ENCODE measurements at places on chromosomes 6 and 20.

GRCh38 chr6:83702749-83703148 lies 6.2 kb downstream of the SNAP91 start:
- DNase-seq = no peak

- no peak for DNase-seq
These were observed 12.7 kb downstream of the STXBP5 start for GRCh38 chr6:147216915-147217314.

GRCh38 chr6:22471746-22472145 lies 97.6 kb upstream of the HDGFL1 start:
- DNase-seq = no peak

DNA sequence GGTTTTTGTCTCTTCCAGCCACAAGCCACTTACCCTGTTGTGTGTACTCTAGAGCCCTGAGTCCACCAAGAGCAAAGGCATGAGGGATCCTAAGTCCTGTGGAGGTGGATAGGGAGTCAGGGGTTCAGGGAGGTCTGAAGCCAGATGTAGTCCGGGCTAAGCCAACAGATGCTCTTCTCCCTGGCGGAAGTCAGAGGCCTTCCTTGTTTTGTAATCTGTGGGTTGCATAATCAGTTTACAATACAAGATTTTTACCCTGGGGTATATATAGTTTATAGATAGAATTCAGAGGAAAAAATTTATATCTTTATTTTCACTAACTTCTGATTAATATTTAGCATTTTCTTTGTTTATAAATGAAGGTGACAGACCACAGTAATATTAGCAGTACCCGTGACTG lies 9.2 kb downstream of the LAMP5 start:
- DNase-seq = no peak

DNA sequence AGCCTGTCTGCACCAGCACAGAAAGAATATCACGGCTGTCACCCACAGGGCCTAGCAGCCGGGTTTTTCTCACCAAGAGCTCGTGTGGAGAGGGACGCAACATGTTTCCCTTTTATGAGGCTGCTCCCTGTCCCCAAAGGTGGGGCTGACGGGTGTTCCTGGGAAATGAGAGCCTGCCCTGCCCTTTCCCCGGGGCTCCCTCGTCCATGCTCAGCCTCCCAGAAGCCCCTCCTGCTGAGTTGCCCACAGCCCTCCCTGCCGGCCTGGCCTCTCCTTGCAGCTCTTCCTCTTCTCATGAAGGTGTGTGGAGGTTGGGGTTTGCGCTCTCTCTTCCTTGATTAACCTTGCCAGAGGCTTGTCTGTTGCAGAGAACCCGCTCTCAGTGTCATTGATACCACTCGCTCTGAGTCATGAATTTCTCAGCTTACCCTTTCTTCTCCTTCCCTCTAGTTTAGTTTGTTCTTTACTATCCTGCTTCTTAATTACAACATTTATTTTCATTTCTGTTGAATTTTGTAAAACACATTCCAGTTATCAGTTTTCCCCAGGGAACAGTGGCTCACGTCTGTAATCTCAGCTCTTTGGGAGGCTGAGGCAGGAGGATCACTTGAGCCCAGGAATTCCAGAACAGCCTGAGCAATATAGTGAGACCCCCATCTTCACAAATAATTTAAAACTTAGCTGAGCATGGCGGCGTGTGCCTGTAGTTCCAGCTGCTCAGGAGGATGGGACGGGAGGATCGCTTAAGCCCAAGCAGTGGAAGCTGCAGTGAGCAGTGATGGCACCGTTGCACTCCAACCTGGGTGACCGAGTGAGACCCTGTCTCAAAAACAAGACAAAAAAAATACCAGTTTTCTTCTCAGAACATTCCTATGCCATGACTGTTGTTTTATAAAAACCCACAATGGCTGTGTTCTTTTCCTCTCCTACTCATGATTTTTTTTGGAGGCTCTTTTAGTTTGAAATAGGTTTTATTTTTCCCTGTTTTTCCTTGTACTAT lies 103.8 kb downstream of the TMEM242 start:
- DNase-seq = no peak

DNA sequence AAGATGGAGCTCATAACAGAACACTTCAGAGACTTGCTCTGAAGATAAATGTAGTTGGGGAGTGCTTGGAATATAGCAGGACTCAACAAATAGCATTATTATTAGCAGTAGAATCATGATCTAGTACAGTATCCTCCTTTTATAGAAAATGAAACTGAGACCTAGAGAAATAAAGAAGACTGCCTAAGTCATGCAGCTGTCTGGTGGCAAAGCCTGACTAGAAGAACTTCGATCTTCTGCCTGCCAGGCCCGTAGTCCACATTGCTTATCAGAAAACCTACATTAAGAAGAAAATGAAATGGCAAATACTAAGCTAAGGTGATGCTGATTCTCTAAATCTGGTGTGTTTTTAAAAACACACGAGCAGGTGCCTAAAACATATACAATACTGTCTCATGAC lies 46.4 kb upstream of the DST start:
- DNase-seq = no peak

DNA sequence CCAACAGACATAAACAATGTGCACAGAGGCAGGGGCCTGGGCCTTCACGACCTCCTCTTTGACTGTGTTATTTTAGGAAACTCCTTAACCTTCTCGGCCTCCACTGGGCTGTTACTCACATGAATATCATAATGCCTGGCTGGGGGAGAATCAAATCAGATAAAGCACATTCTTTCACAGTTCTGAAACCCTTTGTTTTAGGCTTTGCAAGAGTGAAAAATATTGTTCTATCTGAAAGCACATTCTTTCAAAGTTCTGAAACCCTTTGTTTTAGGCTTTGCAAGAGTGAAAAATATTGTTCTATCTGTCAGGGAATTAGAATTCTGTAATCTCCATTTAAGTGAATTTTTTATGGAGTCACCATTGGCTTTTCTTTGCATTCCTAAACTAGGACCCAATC lies 50.7 kb upstream of the SYNDIG1 start:
- DNase-seq = no peak

- no peak for DNase-seq
These were observed 144.2 kb downstream of the MYO6 start for GRCh38 chr6:75893058-75893775.

GRCh38 chr20:62707921-62708521 lies 615 bp upstream of the NTSR1 start:
- no peak for DNase-seq

DNA sequence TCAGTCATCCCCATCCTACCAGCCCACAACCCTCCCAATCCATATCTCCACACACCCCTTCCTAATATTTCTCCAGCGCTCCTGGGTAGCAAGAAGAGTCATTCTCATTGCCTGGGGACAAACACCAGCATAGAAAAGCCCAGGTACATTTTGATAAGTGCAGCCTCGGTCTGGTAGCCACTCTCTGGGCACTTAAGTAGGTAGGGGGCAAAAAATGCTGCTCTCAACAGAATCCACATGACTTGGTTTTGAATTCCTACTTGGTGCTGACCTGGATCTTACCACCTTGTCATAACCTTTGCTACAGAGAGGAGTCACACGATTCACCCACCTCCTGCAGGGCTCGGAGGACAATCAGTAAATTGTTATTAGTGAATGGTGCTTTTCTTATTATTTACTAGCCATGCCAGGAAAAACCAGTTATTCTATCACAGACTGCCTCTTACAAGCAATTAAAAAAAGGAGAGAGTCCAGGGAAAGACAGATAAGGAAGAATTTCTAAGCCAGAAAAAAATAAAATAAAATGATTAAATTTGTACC lies 249.1 kb downstream of the LY86 start:
- DNase-seq = no peak

DNA sequence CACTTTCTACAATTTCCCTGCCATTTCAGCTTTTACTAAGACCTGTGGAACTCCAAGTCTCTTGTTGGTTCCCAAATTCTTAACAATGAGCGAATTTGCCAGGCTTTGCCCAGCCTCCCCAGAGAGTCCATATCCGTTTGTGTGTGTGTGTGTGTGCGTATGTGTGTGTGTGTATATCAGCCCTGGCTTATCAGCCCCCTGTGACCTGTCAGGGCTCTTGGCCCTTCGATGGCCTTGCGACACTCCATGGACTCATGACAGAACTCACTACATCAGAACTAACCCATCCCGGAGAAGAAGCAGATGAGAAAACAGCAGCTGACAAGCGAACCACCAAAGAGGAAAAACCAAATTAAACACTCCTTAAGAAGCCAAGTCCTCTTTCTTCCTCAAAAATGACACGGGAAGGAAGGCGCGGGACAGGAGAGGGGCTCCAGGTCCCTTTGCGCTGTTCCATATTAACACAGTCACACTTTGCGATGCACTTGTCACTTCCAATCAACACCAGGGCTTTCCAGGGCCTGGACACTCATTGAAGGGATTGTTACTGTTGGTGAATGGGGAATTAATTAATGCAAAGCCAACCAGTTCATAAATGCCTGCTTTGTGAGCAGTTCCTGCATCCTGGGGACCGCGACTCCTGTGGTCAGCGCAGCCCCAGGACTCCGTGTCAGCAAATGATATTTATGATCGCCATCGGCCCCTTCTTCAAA lies 524.0 kb downstream of the CD83 start:
- DNase-seq = no peak

GRCh38 chr6:49969605-49970004 lies at the start of gene DEFB113:
Gene DEFB113 (minus strand): TSS chr6:49969625. CDS start chr6:49969625, 0 bp downstream.
- DNase-seq = no peak

GRCh38 chr6:36235862-36236261 lies 34.0 kb upstream of the PNPLA1 start:
- no peak for DNase-seq

DNA sequence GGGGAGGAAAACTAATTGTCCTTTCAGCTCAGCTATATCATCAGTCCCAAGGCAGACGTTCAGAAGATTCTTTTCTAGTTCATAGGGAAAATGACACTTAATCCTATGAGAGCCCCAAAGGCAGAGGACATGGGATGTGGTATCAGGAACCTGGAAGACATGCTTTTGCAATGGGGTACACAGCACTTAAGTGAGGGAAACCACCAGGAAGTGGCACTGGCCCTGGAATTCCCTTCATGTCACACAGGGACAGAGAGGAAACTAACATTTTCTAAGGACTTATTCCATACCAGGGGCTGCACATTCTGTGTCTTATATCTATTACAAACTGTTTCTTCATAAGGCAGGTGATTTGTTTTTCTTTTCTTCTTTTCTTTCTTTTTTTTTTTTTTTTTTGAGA lies 28.2 kb downstream of the VPS52 start:
- no peak for DNase-seq

GRCh38 chr20:22776369-22776768 lies 192.0 kb upstream of the FOXA2 start:
- DNase-seq = no peak

GRCh38 chr6:4902363-4902762 lies 101.5 kb downstream of the RPP40 start:
- DNase-seq = no peak

- DNase-seq = no peak
These were observed 495.4 kb downstream of the BTBD3 start for GRCh38 chr20:12413116-12413515.

- no peak for DNase-seq
These were observed 80.9 kb upstream of the PHACTR2 start for GRCh38 chr6:143596866-143597265.

DNA sequence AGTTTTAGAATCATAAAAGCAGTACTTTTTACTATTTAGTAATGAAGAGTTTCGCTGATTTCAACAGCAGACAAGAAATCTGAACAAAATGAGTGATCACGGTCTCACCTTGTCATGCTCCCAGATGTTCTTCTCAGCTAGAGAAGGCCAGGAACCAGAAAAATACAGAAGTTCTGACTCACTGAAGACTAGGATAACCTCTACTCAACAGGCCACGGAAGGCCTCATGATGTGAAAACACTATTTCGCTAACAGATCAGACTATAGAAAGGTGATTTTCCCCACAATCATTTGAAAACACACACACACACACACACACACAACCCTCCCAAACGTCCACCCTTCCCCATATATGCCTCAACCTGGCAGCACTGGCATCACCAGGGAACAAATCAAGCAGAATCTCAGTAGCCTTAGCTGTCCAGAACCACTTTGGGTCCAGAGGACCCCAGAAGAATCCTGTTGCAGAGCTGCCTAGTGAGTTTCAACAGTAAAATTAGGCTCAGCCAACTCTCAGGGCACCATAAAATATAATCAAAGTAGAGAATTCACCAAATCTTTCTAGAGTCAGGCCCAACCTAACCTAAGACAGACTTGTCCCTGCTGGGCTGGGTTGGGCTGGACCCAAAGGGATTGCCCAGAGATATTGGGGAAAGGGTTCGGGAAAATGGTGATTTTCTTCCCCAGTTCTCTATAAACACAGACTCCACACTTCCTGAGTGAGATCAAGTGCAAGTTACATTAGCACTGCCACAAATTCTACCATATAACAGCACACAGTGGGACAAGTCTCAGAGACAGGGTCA lies 7.9 kb downstream of the EXOC2 start:
- DNase-seq = no peak

DNA sequence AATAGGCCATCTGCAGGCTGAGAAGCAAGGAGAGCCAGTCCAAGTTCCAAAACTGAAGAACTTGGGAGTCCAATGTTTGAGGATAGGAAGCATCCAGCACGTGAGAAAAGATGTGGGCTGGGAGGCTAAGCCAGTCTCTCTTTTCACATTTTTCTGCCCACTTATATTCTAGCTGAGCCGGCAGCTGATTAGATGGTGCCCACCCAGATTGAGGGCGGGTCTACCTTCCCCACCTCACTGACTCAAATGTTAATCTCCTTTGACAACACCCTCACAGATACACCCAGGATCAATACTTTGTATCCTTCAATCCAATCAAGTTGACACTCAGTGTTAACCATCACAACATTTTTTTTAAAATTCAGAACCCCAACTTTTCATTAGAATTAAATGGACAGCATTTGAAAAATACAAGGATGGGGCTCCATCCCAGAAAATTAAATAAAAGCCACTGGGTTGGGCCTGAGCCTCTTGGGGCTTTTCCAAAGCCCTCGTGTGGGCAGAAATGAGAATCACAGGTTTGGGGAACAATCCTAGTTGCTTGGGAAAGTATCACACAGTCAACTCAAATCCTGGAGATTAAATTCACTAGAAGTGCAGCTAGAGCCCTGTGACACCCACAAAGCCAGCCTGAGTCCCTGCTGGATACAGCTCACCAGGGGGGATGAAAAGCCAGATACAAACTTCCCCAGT lies 2.2 kb downstream of the CLDN20 start:
- DNase-seq = no peak

DNA sequence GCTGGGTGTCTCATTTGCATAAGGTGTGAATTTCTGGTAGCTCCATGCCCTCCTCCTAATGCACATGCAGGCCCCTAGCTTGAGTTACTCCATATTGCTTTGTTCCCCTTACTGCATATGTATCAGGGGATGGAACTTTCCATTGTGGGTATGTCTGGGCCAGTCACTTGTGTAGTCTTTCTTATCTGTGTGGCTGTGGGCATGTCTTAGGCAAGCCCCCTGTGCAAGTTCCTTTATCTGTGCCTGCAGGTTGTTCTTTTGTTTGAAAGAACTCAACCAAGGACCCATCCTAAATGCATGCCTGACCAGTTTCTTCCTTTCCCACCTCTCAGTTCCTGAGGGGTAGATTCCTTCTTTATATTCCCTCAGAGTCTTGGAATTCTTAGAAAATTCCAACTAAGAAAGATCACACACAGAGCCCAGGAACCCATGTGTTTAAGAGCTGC lies 23.6 kb downstream of the MBOAT1 start:
- DNase-seq = no peak

DNA sequence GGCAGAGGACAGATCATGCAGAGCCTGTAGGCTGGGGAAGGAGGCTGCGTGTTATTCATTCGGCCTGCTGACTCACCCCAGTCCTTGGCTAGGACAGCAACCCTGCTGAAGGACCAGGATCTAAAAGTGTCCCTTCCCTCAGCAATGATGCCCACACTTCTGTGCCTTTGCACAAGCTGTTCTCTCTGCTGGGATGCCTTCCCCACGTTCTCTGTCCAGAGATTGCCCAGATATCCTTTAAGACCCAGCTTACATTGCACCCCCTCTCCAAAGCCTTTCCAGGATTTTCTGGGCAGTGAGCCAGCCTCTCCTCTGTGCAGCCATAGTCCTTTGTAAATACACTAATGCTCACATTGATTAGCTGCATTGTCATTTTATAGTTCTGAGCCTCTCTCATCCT lies 99.3 kb upstream of the CHD6 start:
- DNase-seq = no peak

Data from C1 segment of cervical spinal cord (tissue), 14 donors.